Skin of body (tissue), 3 donors: ENCODE measurements at places on chromosomes 4 and X. TPM values are rescaled to one million over a fixed set of nuclear protein-coding genes. Genes with fewer than 3 reads are reported as not detected.

DNA sequence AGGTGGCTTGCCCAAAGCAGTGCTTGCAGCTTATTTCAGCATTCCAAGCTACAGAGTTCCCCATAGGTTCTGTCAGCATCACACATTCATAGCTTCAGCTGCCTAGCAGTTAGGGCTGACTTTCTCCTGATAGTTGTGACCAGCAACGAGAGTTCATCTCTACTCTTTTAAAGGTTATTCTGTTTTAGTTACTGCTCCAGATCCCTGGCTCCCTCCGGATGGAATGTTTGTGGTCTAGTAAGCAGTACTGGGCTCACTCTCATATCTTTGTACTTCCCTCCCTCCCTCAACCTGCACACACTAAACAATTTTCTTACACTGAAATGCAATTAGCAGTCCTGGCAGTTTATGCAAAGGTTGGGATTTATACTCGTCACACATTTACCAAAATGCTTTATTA lies 43.9 kb downstream of the PTTG2 start:
- no peak for DNase-seq

GRCh38 chr4:143292858-143293257 lies 43.8 kb upstream of the GAB1 start:
- DNase-seq, result no peak

The SSX2 gene
- total RNA-seq, result not detected

The RWDD4 gene
- 15.7 TPM for total RNA-seq

DNA sequence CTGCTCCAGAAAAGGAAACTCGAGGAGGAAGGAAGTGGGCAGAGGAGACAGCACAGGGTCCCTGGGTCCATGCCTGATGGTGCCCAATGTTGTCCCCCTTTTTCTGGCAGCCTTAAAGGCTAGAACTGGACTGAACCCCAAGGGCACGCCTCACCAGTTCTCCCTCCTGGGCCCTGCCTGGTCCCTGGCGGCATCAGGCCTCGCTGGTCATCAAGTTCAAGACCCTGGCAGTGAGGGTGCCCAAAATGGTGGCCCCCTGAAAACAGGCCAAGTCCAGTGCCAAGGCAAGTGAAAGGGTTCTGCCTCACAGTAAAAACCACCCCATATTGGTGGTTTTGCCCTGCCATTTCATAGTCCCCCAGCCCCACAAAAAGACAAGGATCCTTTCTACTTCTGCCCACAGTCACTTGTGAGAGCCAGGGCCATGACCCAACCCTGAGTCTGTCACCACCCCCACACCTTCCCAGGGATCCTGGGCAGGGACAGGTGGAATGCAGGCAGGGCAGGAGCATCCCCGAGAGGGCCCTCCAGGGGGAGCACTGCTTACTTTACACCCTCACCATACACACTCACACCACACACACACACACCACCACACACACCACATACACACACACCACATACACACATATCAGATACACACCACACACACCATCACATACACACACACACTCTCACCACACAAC lies 107.6 kb downstream of the DCTD start:
- no peak for DNase-seq

DNA sequence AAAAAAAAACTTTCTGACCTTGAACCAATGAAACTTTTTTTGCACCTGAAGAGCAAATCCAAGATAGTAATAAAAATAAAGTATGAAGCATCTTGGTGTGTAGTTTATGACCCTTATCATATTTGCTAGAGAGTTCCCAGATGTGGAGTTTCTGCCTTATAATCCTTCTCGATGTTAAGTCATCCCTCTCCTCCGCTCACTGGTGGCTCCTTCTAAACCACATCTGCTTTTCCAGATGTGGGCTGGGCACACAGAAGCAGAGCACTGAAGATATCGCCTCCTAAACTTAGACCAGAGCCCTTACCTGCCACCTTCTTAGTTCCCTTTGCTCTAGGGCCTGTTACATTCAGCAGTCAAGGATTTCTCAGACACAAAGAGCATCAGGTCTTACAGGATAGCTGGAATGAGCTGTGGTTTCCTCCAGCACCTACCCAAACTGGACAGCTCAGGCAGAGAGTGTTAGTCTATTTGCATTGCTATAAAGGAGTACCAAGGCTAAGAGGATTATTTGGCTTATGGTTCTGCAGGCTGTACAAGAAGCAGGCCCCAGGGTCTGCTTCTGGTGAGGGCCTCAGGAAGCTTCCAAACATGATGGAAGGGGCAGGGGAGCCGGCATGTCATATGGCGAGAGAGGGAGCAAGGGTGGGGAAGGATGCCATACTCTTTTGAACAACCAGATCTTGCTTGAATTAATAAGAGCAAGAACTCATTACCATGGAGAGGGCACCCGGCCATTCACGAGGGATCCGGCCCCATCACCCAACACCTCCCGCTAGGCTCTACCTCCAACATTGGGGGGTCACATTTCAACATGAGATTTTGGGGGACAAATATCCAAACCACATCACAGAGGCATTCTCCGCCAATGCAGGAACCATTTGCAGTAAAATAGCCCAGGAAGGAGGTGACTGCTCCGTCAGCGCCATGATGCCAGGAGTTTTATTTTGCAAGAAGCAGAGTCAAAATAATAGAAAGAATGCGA lies 75.6 kb upstream of the HELT start:
- DNase-seq, result no peak

DNA sequence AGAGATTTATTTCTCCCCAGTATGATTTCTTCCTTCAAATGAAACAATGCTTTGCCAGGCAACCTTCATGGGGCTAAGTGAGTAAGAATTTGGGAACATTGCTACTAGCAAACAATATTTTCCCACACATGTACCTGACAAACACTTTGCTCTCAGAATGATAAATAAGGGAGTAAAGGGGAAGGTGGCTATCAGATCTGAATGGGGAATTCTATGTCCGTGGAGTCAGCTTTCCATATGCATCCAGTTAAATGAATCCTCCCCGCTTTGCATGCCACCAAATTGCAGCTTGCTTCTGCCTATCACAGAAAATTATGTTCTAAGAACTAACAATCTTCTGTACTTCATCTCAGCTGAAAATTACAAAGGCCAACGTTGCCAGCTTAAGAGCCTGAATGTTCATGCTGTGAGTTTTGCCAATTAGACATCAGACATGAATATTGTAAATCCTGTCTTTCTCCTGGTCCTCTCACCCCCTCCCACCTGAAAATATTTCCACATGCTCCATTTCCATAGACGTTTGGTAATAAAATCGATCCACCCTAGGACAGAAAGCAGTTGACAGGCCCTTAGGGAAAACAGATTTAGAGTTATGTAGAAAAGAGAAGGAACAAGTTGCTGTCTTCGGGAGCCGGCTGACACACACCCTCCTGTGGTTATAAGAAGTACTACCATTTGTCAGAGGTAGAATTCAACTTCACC lies 6.3 kb downstream of the MEPE start:
- peak; percentile 28 for DNase-seq

- no peak for DNase-seq
Observed at GRCh38 chr4:66585767-66586166, 915.5 kb upstream of the EPHA5 start.

GRCh38 chrX:38275615-38276014 lies 51.7 kb downstream of the RPGR start:
- DNase-seq, result no peak

DNA sequence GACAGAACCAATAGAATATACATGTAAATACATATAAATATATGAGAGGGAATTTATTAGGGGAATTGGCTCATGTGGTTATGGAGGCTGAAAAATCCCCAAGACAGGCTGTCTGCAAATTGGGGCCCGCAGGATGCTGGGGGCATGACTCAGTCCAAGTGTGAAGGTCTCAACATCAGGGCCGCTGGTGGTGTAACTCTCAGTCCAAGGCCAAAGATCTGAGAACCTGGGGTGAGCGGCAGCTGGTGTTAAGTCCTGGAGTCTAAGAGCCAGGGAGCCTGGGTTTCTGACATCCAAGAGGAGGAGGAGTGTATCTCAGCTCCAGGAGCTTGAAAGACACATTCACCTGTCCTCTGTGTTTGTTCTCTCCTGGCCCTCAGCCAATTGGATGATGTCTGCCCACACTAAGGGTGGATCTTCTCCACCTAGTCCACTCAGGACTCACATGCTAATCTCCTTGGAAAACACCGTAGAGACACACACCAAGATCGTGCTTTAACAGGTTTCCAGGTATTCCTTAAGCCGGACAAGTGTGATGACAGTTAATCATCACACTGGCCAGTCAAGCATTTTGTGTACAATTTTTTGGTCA lies 28.9 kb downstream of the TIGD2 start:
- no peak for DNase-seq

DNA sequence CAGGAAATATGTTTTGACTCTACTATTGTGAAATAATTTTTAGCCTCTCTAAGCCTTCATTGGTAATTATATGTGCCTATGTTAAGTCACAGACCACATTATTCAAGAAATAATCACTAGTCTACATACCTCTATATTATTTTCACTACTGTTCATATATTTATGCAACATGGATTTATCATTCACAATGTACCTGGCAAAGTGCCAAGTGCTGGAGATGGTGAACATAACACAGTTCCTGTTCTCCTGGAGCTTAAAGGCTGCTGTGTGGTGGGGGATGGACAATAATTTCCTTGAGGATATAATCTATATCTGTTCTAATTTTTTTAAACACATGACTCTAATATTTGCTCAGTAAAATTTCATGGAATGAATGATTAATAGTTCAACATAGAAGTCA lies 527.7 kb upstream of the CXorf51A start:
- no peak for DNase-seq

The ZMYM3 gene
- 14.6 TPM for total RNA-seq

DNA sequence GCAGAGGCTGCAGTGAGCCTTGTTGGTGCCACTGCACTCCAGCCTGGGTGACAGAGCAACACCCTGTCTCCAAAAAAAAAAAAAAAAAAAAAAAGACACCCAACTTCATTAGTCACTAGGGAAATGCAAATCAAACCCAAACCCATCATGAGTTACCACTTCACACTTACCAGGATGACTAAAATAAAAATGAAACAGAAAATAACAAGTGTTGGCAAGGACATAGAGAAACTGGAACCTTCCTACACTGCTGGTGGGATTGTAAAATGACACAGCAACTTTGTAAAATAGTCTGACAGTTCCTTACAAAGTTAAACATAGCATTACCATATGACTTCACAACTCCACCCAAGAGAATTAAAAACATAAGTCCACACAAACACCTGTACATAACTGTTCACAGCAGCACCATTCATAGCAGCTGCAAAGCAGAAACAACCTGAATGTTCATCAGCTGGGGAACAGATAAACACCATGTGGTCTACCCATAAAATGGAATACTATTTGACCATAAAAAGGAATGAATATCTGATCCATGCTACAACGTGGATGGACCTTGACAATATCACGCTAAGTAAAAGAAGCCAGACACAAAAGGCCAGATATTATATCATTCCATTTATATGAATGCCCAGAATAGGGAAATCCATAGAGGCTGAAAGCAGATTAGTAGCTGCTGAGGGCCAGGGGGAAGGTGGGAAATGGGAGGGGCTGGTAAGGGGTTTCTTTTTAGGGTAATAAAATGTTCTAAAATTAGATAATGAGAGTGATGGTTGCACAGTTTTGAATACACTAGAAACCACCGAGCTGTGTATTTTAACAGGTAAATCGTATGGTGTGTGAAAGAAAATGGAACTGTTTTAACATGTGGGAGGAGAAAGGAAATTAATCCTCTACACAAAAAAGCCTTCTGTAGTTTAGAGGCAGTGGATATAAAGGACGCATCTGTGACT lies 18.3 kb downstream of the CD99L2 start:
- no peak for DNase-seq

The AKAP14 gene
- total RNA-seq, result not detected

The EXOC1L gene
- not detected for total RNA-seq

- DNase-seq, result no peak
Observed at GRCh38 chr4:151641983-151642382, 118.8 kb downstream of the GATB start.

The CXCL9 gene
- total RNA-seq, result 0.10 TPM

- no peak for DNase-seq
Observed at GRCh38 chr4:139718833-139719232, 53.2 kb downstream of the MGST2 start.

The ARMCX2 gene
- total RNA-seq, result 40.1 TPM

- DNase-seq, result no peak
Observed at GRCh38 chrX:24676403-24677024, 17.2 kb upstream of the POLA1 start.

DNA sequence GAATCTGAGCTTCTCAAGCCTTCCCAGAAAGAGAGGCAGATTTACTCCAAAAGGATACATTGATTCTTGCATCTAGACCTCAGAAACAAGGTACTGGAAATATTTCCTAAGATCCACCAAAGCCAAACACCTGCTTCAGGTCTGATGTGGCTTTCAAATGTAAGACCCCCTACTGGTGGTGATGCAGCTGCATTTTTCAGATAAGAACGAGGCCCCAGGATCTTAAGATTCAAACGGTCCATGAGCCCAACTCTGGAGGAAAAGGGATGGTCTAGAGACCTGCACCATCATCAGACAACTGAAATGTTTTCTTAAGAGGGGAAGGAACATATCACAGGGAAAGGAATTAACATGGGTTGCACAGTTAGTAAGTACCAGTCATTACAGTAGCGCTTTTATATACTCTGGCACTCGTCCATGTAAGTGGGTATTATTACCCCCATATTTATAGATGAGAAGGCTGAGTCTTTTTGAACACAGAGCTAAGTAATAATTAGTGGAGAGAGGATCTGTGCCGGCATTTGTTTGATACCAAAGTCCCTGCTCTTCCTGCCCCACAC lies 73.7 kb downstream of the LEF1 start:
- no peak for DNase-seq

DNA sequence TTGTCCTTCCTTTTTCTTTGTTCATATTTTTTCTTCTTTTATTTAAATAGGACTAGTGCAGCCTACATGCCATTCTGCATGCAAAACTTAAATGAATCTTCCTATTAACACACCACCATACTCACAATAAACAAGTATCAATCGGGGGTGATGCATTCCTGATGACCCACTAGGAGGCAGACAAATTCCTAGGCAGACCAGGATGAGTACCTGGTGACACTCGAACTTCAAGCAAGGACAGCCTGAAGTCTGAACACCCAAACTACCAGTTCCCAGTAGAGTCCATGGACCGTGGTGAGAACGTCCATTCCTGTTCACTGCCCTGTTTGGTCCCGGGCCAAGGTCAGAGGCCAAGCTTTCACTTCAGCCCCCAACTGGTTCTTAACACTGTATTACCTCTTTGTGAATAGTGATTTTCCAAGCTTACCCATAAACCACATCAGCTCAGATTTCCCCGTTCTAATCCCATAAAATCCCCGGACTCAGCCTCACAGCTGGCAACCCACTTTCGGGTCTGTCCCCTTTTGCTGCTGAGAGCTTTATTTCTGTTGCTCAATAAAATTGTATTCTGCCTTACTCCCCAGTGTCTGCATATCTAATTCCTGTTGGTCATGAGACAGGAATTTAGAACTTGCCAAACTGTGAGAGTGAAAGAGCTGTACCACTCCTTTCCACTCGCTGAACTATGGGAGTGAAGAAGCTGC lies 1286.6 kb downstream of the FSTL5 start:
- DNase-seq, result no peak

DNA sequence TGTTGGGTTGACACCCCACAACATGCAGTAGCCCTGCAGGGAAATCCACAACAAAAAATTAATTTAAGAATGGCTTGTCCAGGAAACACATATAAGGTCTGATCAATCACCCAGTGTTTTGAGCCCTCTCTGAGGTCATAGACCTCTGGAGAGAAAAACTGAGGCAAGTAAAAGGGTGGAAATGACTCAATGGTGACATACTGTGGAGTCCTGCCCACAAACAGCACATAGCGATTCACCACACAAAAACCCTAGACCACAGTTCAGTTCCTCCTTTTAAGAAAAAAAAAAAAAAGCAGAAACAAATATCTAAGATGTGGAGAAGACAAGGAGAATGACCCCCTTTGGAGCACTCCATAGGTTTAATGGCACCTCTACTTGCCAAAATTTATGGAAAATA lies 2691.0 kb downstream of the PCDH7 start:
- DNase-seq, result no peak

The NOX1 gene
- not detected for total RNA-seq

GRCh38 chr4:99859618-99860017 lies 34.6 kb downstream of the LAMTOR3 start:
- no peak for DNase-seq
